ENCODE measurements at places on chromosomes 1 and 21. TPM values are rescaled to one million over a fixed set of nuclear protein-coding genes. Genes with fewer than 3 reads are reported as not detected.

The SLFNL1 gene
- total RNA-seq: 96.8 TPM

The ADAMTSL4 gene
- total RNA-seq: 8.9 TPM

The IQCC gene
- 16.3 TPM for total RNA-seq

The FAM3B gene
- total RNA-seq: 9.4 TPM

The GBP2 gene
- total RNA-seq: 41.3 TPM

The PPFIA4 gene
- 27.2 TPM for total RNA-seq

DNA sequence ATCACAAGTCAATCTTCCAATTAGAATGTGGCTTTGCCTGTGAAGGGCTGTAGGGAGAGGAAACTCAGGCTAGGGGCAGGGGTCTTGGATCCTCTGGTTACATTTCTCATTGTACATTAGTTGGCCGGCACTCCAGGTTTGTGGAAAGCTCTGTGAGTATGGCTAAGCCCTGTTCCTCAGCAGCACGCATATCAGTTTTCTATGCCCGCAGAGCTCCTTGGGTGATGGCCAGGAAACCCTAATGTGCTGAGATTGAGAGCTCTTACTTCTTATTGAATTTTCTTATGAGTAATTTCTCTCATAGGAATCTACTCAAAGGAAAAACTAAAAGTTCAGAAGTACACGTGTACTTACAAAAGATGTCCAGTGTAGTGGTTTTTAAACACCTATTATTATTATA lies 30.7 kb upstream of the STMN1 start:
- no peak overlapping the region for H3K27ac ChIP-seq
- DNase-seq: no peak
- H3K36me3 ChIP-seq: no peaks in the 10 kb centered on the region

DNA sequence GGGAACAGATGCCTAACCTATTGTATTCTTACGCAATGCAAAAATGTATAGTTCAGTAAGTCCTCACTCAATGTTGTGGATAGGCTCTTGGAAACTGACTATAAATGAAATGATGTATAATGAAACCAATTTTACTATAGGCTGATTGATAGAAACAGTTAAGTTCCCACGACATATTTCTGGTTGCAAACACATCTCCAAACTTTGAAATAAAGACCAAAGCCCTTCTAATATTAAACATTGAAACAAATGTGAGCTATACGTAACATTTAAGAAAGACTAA lies 29.1 kb downstream of the MAP3K21 start:
- no peak for DNase-seq
- H3K27ac ChIP-seq: no peak overlapping the region
- H3K4me1 ChIP-seq: no peaks in the 10 kb centered on the region
- no peak overlapping the region for H3K4me3 ChIP-seq
- no peaks in the 10 kb centered on the region for H3K27me3 ChIP-seq

- no peaks in the 10 kb centered on the region for H3K27me3 ChIP-seq
- H3K4me3 ChIP-seq: no peak overlapping the region
- DNase-seq: no peak
- no peak overlapping the region for H3K27ac ChIP-seq
These were observed 48.3 kb downstream of the LRRC8C start for GRCh38 chr1:89681045-89681729.

DNA sequence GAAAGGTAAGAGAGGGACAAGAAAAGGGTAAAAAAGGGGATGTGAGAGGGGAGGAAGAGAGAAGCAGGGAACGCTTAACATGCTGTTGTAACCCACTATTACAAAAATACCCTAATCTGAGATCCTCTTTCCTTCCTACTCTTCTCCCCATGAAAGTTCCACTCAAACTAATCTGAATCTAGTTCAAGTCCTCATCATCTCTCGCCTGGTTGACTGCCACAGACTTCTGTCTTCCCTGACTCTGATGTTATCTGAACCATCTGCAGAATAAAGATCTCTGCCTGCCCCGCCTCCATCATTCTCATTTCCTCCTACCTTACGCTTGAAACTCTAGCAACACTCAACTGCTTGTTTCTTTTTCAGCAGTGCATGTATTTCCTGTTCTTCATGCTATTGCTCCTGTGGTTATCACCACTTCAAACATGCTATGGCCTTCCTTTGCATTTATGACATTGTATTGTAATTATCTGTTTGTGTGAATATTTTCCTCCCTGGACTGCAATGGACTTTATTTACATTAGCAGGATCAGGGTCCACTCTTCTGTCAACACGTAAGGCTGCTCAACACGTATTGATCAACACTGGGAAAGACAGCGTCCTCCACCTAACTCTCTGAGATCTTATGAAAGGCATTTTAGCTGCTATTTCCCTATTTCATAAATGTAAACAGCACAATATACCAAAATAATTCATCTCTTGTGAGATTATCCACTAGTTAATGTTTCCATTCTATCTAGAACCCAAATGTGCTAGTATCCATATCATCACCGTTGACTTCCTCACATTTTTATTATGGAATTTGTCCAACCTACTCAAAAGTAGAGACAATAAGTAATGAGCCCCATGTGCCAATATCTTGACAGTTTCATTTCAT lies 215.5 kb upstream of the USP25 start:
- no peak overlapping the region for H3K27ac ChIP-seq
- no peaks in the 10 kb centered on the region for H3K27me3 ChIP-seq
- H3K4me1 ChIP-seq: no peaks in the 10 kb centered on the region
- no peak for DNase-seq
- H3K4me3 ChIP-seq: no peak overlapping the region

DNA sequence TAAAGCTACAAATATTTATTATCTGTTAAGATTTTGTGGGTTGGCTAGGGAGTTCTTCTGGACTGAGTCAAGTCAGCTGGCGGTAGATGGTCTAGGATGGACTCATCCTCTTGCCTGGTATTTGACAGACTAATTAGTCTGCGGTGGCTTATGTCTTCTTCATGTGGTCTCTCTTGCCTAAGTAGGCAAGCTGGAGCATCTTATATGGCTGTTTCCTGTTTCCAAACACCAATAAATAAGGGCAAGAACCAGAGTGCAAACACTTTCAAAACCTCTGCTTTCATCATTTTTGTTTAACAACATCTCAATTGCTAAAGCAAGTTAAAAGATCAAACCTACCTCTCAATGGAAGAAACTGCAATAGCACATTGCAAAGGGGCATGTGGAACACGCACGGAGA lies 484.8 kb downstream of the PTPRC start:
- DNase-seq: no peak
- no peaks in the 10 kb centered on the region for H3K4me1 ChIP-seq
- H3K27me3 ChIP-seq: no peaks in the 10 kb centered on the region

DNA sequence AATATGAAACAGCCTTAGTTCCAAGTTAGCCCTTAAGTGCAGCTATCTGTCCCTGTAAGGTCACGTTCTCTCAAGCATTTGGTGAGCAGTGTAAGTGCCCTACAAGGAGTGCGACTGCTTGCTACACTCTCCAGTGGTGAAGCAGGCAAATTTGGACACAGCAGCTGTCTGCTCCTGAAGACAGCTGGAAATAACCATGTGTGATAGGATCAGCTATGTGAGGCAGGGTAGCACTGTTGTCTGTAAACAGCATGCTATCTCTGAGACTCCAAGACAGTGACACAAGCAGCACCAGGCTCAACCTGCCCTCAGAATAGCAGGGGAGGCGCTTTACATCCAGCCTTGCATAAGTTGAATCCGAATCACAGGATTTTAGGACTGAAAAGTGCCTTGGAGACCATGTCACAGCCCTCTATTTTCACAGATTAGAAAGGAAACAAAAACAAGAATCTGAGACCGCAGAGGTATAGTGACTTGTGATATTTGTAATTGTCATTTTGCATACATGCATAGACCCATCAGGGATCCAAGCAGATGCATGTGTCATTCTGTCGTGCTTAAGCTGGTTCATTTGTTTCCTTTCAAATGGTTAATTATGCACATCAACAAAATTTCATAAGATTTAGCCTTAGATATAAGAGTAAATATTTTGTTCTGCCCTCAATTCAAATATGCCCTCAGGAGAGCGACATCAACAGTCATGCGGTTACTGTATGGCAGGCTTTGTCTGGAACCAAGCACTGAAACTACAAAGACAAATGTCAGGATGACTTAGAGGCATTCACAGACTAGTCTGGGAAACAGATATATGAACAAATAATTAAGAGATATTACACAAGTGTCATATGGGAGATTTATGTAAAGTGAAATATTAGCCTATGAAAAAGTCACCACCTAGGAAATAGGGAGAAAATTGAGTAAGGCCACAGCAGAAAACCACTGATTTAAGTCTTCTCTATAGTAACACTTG lies 134.9 kb upstream of the NRIP1 start:
- no peak for DNase-seq
- H3K27ac ChIP-seq: no peak overlapping the region
- H3K4me1 ChIP-seq: no peaks in the 10 kb centered on the region
- H3K36me3 ChIP-seq: no peaks in the 10 kb centered on the region
- H3K4me3 ChIP-seq: no peak overlapping the region
